Globus pallidus (tissue), 1 donor: ENCODE measurements at places on chromosomes 1 and 21.
A peak's percentile ranks its signal among the peaks of the same experiment; 100 is the strongest.

DNA sequence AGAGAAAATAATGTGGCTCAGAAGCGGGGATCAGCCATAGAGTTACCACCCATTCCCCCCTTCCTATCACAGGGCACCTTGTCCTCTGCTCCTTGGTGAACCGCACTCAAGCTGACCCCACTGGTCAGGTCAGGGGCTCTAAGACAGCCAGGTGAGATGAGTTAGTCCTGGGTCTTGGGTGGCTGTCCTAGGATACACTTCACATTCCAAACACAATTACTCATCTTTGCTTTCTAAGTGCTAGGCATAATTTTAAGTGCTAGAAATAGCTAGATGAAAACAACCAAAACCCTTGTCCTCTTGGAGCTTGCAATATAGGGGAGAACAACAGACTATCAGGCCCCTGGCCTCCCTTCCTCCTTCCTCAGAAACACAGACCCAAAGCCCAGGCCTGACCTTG, 7.8 kb upstream of the MUTYH start:
- no peak for DNase-seq

DNA sequence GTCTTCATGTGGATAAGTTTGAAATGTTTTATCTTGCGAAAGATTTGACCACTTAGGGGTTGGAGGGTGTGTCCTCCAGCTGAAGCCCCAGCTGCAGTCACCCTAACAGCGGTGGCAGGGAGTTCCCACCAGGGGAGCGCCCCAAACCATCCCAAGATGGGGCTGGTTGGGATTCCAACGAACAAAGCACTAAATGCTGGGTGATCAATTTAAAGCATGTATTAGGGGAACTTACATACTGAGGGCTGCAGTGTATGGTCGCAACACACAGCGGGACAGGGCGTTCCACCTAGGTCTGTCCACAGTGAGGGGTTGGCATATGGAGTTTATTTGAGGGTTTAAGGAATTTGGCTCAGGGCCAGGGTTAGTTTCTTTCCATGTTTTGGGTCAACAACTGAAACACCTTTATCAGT, 26.3 kb downstream of the SLC37A1 start:
- DNase-seq: no peak

- no peak for DNase-seq
Measured at GRCh38 chr1:231792634-231793033, 166.0 kb downstream of the DISC1 start.

GRCh38 chr1:46705408-46705807, 13.5 kb downstream of the EFCAB14 start:
- no peak for DNase-seq

GRCh38 chr1:26287033-26287711, 7.3 kb downstream of the SH3BGRL3 start:
- no peak for DNase-seq

DNA sequence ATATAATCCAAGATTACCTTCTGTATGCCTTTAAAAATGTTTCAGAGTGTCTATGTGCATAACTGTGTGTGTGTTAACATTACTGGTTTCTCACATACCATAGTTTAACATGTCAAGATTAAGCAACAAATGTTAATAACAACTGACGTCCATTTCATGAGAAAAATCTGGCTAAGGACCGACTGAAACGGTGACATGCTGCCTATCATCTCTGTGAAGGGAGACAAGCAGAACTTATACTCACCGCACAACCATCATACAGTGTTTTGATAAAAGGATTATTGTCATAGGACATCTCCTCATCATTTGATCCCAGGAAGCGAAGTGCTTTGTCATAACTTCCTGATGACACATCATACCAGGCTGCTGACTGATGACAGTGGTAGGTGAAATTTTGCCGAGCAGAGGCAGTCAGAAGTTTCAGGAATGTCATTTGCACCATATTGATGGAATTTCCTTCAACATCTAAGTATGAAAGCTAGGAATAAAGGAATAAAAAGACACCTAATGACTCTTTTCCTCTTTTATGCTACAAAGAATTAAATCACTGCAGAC, 228.8 kb downstream of the COL11A1 start:
- DNase-seq: no peak

DNA sequence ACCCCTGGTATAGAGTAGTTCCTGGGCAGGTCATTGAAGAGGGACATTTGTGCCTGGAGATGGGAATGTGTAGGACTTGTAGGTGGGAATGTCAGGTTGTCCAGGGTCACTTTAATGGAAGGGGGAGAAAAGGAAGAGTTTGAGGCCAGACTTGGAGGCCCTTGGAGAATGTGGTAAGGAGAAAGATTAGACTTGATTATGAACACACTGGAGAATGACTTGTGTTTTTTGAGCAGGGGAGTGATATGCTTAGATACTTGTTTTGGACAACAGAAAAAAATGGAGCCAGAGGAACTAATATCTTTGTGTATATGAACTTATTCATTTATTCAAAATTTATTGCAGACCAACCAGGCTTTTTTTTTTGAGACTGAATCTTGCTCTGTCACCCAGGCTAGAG, 17.9 kb downstream of the ELAPOR1 start:
- DNase-seq: no peak

DNA sequence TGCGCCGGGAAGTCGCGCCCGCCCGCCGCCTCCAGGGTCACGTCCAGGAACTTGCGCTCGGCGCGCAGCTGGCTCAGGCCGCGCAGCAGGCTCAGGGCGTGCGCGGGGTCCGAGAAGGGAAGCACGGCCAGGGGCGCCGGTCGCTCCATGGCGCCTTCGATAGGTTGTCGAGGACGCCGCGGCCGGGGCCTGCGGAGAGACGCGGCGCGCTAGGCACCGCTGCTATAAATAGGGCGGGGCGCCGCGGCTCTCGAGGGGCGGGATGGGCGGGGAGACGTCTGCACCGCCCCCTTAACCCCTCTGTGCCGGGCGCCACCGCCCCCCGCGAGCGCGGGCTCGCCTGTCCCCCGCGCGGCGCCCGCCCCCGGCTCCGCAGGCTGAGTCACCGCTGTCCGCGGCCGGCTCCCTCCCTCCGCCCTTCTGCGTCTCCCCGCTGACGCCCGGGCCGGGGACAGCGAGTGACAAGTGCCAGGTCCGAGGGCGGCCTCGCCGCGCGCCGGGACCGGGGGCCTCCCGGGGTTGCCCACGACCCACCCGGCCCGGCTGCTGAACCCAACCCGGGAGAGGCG, at the start of gene KLHL21:
Gene KLHL21 (minus strand): TSS at position 201 of the 569 bp plus-strand sequence. CDS start 52 bp downstream, at position 149.
- peak; percentile 92 for DNase-seq

- DNase-seq: no peak
Measured at GRCh38 chr21:15370462-15370975, 305.7 kb upstream of the NRIP1 start.

- DNase-seq: no peak
Measured at GRCh38 chr21:38156200-38156599, 100.6 kb upstream of the KCNJ15 start.

DNA sequence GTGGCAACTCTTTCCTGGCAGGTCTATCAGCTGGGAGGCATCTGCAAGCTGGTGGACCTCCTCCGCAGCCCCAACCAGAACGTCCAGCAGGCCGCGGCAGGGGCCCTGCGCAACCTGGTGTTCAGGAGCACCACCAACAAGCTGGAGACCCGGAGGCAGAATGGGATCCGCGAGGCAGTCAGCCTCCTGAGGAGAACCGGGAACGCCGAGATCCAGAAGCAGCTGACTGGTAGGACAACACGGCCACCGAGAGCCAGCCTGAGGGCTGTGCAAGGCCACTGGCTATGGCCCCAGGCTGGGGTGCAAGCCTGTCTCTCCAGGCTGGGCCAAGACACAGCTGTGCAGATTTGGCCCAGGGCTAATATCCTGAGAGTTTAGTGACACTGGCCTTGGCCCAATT, 34.2 kb downstream of the PKP1 start:
- DNase-seq: no peak

- DNase-seq: no peak
Measured at GRCh38 chr21:19510653-19511052, 1107.1 kb upstream of the TMPRSS15 start.

- peak; percentile 77 for DNase-seq
Measured at GRCh38 chr1:11650331-11650991, 3.8 kb downstream of the FBXO2 start.

- no peak for DNase-seq
Measured at GRCh38 chr21:38351961-38352521, 95.2 kb downstream of the KCNJ15 start.

GRCh38 chr1:198830412-198830811, 191.6 kb downstream of the PTPRC start:
- no peak for DNase-seq

GRCh38 chr1:117335376-117336086, 31.7 kb upstream of the MAN1A2 start:
- DNase-seq: no peak

- DNase-seq: no peak
Measured at GRCh38 chr1:228490120-228491078, 3.2 kb downstream of the RNF187 start.

GRCh38 chr1:237921306-237921705, 30.6 kb upstream of the ZP4 start:
- DNase-seq: no peak

DNA sequence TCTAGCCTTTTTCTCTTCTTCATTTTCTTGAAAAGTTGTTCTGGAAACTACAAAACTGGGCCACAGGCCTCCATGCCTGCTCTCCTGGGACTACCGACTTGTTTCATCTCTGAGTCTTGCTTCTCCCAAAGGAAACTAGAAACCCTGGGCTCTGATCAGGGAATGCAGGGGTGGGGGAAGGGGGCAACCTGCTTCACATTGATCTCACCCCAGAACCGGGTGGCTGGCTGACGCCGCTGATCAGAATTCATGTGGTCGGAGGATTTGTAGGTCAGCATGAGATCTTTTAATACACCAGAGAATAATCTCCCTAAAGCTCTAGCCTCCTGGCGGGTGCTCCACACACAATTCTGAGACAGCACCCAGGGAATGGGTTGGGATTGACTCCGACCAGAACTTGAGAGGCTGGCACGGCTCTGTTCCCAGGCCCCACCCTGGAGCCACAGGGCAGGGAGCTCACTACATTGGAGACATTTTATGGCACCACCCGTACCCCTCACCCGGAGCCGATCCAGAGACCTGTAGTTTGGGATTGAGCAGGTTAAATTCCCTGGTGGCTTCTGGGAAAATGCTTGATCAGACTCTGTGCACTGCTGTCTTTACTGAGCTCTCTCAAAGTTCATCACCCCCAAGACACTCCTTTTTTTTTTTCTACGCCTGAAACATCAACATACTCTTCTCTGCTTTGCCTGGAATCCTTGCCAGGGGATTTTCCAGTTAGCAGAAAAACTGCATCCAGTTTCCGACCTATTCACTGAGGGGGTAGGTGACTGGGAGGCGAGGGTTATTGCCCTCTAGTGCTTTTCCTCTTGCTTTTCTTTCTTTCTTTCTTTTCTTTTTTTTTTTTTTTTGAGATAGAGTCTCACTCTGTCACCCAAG, 12.2 kb upstream of the ARHGEF10L start:
- DNase-seq: no peak

GRCh38 chr21:45836268-45836655, 145.3 kb upstream of the COL6A1 start:
- no peak for DNase-seq

DNA sequence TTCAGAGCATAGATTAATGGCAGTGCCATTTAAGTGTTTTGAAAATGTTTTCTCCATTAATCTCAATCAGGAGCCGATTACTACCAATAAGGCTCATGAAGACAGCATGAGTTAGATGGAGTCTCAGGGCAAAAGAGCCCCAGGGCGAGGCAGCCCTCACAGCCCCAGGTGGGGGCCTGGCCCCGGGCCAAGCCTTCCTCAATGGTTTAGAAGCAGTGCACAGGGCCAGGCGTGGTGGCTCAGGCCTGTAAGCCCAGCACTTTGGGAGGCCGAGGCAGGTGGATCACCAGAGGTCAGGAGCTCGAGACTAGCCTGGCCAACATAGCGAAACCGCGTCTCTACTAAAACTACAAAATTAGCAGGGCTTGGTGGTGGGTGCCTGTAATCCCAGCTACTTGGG, 348.1 kb upstream of the VAMP3 start:
- DNase-seq: no peak

DNA sequence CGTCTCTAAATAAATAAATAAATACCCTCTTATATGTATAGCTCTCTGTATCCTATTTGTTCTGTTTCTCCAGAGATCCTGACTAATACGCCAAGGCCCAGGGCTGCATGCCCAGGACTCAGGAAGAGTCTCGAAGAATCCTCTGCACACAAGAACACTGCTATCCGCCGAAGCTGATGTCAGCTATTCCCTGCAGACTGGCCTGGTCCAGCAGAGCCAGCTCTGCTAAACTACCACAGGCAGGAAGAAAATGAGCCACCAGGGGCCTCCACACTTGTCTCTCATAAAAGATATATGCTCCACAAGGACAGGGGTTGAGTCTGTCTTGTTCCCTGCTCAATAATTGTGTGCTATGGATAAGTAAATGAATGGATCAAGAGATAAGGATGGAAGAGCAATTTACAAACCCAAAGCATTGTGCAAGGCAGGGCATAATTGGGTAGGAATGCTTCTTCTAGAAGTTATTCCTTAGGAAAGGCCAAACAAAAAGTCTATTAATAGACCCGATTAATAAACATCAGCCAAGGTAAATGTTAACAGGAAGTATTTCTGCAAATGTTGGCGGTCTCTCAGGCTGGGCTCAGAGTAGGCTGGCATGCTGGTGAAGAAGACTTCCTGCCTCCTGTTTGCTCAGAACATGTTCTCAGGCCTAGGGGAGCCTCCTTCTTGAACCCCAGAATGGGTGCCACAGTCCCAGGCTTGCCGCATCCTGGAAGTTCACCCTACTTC, 26.3 kb upstream of the MAN1C1 start:
- no peak for DNase-seq

- no peak for DNase-seq
Measured at GRCh38 chr1:16430606-16431005, 6.6 kb downstream of the SPATA21 start.
